ENCODE measurements at places on chromosomes 7 and 10. TPM values are rescaled to one million over a fixed set of nuclear protein-coding genes. Genes with fewer than 3 reads are reported as not detected.

DNA sequence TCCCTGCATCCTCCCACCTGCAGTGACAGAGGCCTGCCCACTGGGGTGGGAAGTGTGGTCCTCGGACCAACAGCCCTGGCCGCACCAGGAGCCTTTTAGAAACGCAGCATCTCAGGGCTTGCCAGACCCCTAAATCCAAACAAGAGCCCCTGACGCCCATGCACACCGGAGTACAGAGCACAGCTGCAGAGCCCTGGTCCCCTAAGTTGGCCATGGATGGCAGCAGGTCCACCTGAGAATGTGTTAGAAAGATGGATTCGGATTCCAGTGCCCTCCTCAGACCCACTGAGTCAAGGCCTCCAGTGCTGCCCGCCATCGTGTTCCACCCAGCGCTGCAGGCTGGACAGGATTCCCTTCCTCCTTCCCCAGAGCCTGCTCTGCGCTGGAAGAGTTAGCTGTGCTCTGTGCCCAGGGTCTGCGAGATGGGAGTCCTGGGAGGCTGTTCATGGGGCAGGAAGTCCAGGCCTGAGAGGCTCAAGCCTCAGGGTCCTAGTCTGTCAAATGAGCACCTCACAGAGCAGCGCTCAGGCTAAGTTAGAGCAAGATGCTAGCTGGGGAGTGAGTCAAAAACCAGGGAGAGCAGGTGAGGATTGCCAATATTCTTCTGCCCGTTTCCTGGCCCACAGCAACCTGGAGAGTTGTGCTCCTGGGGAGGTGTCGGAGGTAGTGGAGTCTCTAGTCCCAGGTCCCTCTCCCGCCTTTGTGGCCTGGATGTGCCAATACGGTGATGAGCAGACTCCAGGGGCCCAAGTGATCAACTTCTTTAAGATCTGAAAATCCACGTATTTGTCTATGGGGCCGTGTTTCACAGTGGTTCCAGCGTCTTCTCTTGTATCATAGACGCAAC lies 95.9 kb upstream of the GPR26 start:
- no peak overlapping the region for H3K4me3 ChIP-seq
- DNase-seq, result no peak
- H3K27ac ChIP-seq, result no peak overlapping the region
- peaks cover 39% of the 10 kb centered on the region for H3K27me3 ChIP-seq

DNA sequence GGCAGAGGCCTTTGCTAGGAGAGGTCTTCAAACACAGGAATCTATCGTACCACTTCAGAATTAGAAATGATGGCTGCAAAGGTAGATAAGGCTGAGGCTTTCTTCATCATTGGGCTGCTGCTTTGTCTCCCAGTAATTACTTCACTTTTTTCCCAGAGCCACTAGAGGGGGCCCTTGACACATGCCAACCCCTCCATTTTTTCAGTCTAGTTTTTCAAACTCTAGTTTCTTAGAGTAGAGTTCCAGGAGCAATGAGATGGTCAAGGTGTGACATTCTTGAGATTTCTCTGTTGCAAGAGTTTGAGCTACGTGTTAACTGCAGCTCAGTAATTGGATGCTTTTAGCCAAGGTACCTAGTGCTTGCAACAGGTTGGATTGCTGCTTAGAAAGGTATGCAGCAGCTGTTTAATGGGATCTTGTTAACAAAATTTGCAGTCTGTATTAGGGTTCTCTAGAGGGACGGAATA lies 33.8 kb upstream of the RBM20 start:
- no peaks in the 10 kb centered on the region for H3K4me1 ChIP-seq
- H3K27me3 ChIP-seq, result no peaks in the 10 kb centered on the region
- peaks cover 31% of the 10 kb centered on the region for H3K36me3 ChIP-seq
- H3K27ac ChIP-seq, result no peak overlapping the region
- H3K4me3 ChIP-seq, result no peak overlapping the region

DNA sequence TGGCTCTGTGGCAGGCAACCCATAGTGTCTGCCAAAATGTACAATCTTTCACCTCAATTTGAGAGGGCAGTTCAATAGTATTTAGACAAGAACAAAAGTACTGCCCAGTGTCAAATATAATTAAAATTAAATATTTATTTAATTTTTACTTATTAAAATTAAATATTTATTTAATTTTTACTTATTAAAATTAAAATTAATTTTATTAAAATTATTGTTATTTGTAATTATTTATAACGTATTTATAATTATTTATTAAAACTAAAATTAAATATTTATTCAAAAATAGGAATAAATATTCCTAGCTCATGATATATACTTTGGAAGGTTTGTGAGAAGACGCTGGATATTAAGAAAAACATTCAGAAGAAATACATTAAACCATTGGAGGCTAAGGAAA lies 93.7 kb upstream of the CAV2 start:
- no peak overlapping the region for H3K4me3 ChIP-seq
- H3K4me1 ChIP-seq, result no peaks in the 10 kb centered on the region
- no peak overlapping the region for H3K27ac ChIP-seq
- DNase-seq, result no peak
- H3K27me3 ChIP-seq, result no peaks in the 10 kb centered on the region

KIF5B gene
- total RNA-seq, result 187 TPM

DNA sequence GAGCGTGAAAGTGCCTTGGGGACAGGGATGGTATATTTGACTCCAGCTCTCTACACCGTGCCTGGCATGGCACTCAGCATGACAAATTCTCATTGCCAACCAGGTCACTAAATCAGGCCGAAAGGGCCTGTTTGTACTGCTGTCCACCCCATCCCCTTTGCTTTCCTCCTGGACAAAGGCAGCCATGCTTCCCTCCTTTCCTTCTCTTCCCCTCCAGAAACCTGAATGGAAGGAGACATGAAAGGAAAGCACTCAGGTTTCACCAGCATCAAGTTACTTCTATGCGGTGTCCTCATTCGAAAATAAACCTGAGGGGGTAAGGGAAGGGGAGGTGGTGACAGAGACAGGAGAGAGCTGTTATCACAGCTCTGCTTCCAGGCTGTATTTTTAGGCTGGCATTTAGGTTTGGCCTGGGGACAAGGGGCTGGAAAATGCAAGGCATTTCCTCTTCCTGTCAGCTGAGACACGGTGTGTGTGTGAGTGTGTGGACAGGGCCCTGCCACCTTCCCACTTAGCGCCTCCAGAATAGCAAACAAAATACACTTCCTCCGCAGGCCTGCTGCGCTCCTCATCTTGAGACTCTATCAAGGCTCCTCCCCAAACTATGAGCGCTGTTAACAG lies 79.9 kb upstream of the COL13A1 start:
- H3K27ac ChIP-seq, result no peak overlapping the region
- no peaks in the 10 kb centered on the region for H3K4me1 ChIP-seq
- no peak for DNase-seq
- H3K4me3 ChIP-seq, result no peak overlapping the region
- no peaks in the 10 kb centered on the region for H3K36me3 ChIP-seq
- no peaks in the 10 kb centered on the region for H3K27me3 ChIP-seq

- H3K36me3 ChIP-seq, result no peaks in the 10 kb centered on the region
- no peaks in the 10 kb centered on the region for H3K27me3 ChIP-seq
- no peaks in the 10 kb centered on the region for H3K4me1 ChIP-seq
- no peak overlapping the region for H3K4me3 ChIP-seq
Measured at GRCh38 chr7:98674461-98674860, 57.4 kb downstream of the NPTX2 start.

GRCh38 chr7:40704172-40704571 lies 569.4 kb downstream of the SUGCT start:
- H3K4me3 ChIP-seq, result no peak overlapping the region
- peaks cover 12% of the 10 kb centered on the region for H3K4me1 ChIP-seq
- H3K36me3 ChIP-seq, result peaks cover 7% of the 10 kb centered on the region

DNA sequence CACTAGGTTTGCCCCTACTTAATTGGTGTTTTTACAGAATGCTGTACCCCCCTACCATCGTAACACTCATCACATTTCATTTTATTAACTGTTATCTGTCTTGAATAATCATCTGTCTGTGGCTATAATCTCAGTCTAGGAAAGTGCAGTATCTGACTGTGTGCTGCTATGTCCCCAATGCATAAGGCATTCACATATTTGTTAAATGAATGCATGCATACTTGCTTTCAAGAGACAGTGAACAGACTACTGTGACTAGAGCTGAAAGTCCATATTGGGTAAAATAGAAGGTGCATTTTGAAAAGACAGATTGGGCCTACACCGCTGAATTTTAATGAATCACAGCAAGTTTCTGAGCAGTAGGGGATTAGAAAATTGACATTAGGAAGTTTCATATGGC lies 112.3 kb downstream of the ARHGAP12 start:
- DNase-seq, result no peak
- H3K27ac ChIP-seq, result no peak overlapping the region
- no peaks in the 10 kb centered on the region for H3K27me3 ChIP-seq
- peaks cover 19% of the 10 kb centered on the region for H3K36me3 ChIP-seq
- no peak overlapping the region for H3K4me3 ChIP-seq
- no peaks in the 10 kb centered on the region for H3K4me1 ChIP-seq

DNA sequence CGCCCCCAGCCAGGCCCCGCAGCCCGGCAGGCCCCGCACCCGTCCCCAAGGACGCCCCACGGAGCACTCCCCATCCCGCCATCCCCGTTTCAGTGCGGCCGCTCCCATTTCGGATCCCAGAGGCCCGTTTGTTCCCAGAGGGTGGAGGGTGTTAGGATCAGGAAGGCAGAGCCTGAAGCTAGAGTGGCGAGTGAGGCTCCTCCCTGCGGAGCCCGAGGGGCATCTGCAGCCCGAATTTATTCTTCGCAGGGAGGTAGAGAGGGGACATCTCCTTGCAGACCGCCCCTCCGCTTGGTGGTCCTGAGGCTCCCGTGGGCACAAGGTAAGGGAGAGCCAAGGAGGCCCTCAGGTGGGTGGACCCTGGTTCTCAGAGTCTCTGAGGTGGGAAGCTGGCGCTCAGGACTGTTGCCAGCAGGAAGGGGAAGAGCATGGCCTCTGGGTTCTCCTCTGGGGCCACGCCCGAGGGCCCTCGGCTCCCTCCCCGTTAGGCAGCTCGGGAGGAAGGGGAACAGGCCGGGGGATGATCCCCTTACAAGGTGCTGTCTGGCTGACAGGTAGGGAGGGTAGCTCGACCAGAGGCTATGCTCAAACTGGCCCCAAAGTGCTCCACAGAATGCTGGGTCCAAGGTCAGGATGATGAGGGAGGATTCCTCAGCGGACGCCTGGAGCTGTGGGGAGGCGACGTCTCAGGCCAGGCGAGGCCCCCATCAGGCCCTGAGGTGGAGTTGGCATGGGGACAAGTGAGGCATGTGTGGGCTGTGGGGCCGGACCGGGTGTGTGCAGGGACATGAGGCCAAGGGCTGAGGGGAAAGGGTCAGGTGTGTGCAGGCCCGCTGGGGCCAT lies 17.4 kb downstream of the POLL start:
- DNase-seq, result peak; percentile 14
- no peak overlapping the region for H3K27ac ChIP-seq
- H3K36me3 ChIP-seq, result peaks cover 10% of the 10 kb centered on the region
- H3K4me3 ChIP-seq, result peak overlapping the region; percentile 72

- no peak for DNase-seq
- no peaks in the 10 kb centered on the region for H3K27me3 ChIP-seq
- no peak overlapping the region for H3K4me3 ChIP-seq
- H3K4me1 ChIP-seq, result peaks cover 6% of the 10 kb centered on the region
- H3K27ac ChIP-seq, result no peak overlapping the region
Measured at GRCh38 chr7:111760043-111760442, 197.8 kb upstream of the IMMP2L start.

GRCh38 chr7:36147361-36147760 lies 5.7 kb upstream of the EEPD1 start:
- no peaks in the 10 kb centered on the region for H3K27me3 ChIP-seq
- no peak overlapping the region for H3K27ac ChIP-seq
- H3K36me3 ChIP-seq, result no peaks in the 10 kb centered on the region
- no peak overlapping the region for H3K4me3 ChIP-seq
- no peaks in the 10 kb centered on the region for H3K4me1 ChIP-seq

GRCh38 chr10:24642921-24643678 lies 80.6 kb downstream of the ARHGAP21 start:
- peaks cover 6% of the 10 kb centered on the region for H3K4me1 ChIP-seq
- DNase-seq, result peak; percentile 77
- no peak overlapping the region for H3K4me3 ChIP-seq
- peaks cover 3% of the 10 kb centered on the region for H3K36me3 ChIP-seq

RNF32 gene
- total RNA-seq, result 3.6 TPM

GRCh38 chr10:71279590-71280170 lies 39.4 kb upstream of the SLC29A3 start:
- H3K27ac ChIP-seq, result no peak overlapping the region
- no peaks in the 10 kb centered on the region for H3K27me3 ChIP-seq
- no peaks in the 10 kb centered on the region for H3K4me1 ChIP-seq
- no peak for DNase-seq
- H3K4me3 ChIP-seq, result no peak overlapping the region

GRCh38 chr10:71638822-71639719 lies 80.5 kb downstream of the C10orf105 start:
- H3K4me3 ChIP-seq, result no peak overlapping the region
- H3K27ac ChIP-seq, result no peak overlapping the region
- no peak for DNase-seq
- no peaks in the 10 kb centered on the region for H3K36me3 ChIP-seq
- no peaks in the 10 kb centered on the region for H3K4me1 ChIP-seq

DNA sequence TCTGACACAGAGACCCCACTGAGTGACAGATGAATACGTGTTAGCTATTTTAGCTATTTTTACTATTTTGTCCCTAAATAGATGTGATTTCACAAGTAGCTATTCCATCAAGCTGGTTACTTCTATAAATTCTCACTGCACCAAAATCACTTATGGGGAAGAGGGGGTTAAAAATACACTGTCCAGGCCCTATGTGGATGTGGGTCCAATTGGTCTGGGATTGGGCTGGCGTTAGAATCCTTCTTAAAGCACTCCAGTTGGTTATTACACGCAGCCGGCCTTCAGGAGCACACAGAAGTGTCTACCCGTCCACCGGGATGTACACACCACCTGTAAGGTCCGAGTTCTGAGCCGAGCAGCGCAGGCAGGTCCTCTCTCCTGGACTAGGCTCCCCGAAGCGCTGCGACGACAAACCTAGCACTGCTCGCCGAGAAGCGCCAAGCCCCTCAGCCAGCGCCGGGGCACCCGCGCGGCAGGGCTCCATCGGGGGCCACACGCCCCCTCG lies 222.3 kb upstream of the MKLN1 start:
- H3K27me3 ChIP-seq, result no peaks in the 10 kb centered on the region
- peaks cover 35% of the 10 kb centered on the region for H3K4me1 ChIP-seq
- DNase-seq, result peak; percentile 28
- H3K4me3 ChIP-seq, result peak overlapping the region; percentile 75

GRCh38 chr10:22103701-22104470 lies 100.4 kb upstream of the DNAJC1 start:
- no peaks in the 10 kb centered on the region for H3K36me3 ChIP-seq
- H3K27me3 ChIP-seq, result no peaks in the 10 kb centered on the region
- no peaks in the 10 kb centered on the region for H3K4me1 ChIP-seq
- DNase-seq, result peak; percentile 34
- no peak overlapping the region for H3K27ac ChIP-seq

FUOM gene
- total RNA-seq, result 16.6 TPM

Measured in MCF 10A (cell line).